ENCODE measurements at places on chromosomes 4 and X. TPM values are rescaled to one million over a fixed set of nuclear protein-coding genes. Genes with fewer than 3 reads are reported as not detected.

The HSFX2 gene
- total RNA-seq, result 0.28 TPM

The RHOXF2 gene
- not detected for total RNA-seq

The GAB3 gene
- total RNA-seq, result 18.7 TPM

The INTU gene
- 0.06 TPM for total RNA-seq
